ENCODE measurements at places on chromosomes 5 and 9.

DNA sequence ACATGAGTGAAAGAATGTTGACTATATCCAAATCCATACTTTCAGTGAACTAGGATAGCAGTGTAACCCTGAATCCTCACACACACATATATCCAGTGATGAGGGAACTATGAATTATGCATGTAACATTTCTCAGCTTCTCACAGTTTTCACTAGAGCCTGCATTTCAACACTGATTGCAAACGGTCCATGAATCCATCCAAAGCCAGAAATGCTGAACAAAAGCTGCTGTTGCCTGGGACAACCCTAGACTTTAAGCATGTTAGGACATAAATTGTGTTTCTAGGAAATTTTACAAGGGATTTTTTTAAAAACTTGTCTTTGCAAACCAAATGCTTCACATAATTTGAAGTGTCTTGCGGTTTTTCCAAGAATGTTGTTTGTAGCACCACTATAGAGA is 2010.0 kb upstream of the WWC1 start:
- no peak for DNase-seq

- no peak for DNase-seq
Observed at GRCh38 chr9:37407468-37407867, 15.0 kb upstream of the GRHPR start.

- no peak for DNase-seq
Observed at GRCh38 chr9:34386656-34387055, 10.0 kb upstream of the MYORG start.

DNA sequence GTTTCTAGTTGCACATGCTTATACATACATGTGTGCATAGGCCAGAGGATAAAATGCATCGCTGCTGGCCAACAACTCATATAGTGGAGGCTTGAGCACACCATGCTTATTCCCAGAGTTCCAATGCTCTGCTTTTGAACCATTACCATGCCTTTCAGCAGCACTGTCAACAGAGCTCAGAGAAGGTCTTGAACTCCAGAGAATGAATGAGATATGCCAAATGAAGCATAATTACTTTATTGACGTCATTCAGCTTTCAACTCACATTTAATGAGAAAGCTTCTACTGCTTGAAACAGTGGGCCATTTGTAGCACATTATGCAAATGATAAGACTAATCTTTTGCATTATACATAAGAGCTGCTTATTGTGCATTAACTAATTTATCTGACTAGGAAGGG is 765.3 kb upstream of the GRAMD2B start:
- DNase-seq: no peak

- DNase-seq: no peak
Observed at GRCh38 chr5:95969651-95970358, 8.2 kb upstream of the ELL2 start.

GRCh38 chr9:120345379-120345778 is 234.6 kb downstream of the CDK5RAP2 start:
- DNase-seq: no peak

DNA sequence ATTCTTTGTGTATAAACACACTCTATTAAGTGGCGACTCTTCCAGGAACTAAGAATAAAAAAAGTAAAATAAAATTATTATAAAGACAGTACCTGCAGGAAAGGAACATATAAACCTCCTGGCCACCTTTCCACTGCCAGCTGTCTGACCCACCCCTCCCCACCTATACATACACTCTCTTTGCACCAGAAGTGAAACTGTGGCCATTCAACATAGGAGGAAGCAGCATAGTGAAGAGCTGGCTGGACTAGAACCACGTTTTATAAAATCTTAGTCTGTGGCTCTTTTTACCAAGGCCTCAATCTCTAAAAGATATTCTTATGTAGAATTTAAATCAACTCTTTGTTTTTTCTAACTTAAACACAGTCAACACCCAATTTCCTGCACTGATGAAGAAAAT is 289.6 kb downstream of the GABRB2 start:
- DNase-seq: no peak

DNA sequence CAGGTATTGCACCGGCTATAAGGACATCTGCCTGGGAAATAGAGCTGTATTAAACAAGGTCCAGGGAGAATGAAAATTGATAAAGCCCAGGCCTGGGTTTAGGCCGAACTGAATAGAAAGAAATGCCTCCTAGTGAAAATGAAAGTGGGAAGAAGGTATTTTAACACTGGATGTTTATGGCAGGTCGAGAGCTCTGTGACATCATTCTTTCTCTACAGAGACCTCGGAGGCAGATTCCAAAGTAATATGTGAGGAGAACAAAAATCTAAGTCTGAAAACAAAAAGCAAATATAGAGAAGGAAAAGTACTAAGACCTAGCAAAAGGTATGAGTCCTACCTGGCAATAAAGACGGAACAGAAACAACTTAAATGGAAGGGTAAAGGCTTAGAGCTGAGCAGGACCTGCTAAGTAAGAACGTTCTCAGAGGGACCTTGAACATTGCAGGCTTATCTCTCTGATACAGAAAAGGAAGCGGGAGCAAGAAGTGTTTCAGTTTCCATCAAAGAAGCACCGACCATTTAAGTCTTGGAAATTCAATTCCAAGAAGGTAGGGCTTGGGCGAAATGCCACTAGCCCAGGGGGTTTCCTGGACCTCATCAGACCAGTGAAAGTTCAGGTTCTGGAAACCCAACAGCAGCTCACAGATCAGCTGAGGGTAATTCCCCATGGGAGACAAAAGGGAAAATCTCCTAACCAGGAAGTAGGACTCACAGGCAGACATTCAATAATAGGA is 80.0 kb downstream of the SUSD1 start:
- DNase-seq: no peak

- no peak for DNase-seq
Observed at GRCh38 chr5:124283031-124283430, 463.4 kb downstream of the ZNF608 start.

GRCh38 chr5:137607771-137608170 is 108.6 kb upstream of the SPOCK1 start:
- DNase-seq: no peak

DNA sequence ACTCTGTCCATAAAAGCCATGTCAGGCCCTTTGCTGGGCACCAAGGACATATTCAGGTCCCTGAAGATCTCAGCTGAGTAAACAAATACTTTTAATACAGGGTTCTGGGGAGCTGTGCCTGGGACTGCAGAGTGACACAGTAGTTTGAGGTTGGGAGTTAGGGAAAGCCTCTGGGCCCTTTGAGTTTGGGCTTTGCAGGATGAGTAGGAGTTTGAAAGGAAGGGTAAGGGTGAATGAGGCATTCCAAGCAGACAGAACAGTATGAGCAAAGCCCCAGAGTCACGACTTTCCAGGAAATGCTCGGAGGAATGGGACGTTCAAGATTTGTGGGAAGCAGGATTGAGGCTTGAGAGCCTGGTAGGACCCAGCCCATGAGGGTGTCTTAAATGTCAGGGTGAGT is 13.3 kb downstream of the CRB2 start:
- DNase-seq: no peak

- DNase-seq: no peak
Observed at GRCh38 chr5:77842243-77842642, 66.1 kb upstream of the TBCA start.

DNA sequence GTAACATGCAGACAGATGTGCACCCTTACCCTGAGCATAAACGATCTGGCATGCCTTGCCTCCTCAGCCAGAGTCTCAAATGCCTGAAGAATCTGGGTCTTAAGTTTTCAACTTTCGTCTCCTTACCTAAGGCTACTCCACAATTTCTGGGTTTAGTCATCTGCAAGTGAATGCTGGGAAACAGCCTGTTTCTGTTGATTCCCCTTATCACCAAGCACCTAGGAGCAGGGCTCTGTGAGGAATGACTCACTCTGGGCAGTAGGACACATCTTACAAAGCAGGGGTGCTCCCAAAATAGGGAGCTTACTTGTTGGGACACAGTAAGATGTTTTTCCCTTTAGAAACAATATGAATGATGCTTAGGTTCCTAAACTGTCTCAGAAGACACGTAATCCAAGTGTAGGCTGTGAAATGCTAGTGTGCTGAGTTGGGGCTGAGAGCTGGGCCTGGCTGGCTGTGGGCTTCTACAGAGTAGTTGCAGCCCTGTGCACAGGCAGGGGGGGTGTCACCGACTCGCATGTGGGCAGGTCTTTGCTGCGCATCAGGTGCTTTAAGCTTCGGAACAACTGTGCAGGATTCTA is 58.0 kb downstream of the DAP start:
- peak; percentile 28 for DNase-seq

- no peak for DNase-seq
Observed at GRCh38 chr5:34622098-34622400, 34.1 kb upstream of the RAI14 start.

DNA sequence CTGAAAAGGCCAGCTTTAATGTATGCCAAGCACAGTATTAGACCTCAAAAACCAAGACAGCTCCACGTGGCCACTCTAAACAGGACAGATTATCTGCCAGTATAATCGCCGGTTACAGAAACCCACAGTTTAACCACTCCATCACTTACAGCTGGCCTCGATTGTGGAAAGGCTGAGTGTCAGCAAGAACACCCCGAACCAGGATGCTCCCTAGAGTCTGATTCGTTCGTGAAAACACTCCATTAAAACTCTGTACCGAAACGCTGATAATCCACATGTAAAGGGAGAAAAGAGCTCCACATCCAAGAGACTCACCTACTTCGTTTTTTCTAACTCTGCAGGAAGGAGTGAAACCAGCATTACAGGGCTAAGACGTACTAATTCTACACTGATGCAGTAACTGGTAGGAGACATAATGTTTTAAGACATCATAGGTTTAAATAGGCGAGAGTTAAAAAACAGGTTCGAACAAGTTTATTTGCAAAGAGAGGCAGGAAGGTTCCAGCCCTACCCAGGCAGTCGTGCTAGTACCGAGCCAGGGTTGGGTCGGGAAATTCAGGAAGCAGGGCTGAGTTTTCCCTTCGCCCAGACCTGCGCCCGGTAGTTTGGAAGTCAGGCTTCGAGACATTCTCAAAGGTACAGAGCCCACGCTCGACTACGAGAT is 949 bp downstream of the SERINC5 start:
- DNase-seq: no peak

GRCh38 chr5:32017692-32018367 is 156.3 kb downstream of the GOLPH3 start:
- DNase-seq: no peak

DNA sequence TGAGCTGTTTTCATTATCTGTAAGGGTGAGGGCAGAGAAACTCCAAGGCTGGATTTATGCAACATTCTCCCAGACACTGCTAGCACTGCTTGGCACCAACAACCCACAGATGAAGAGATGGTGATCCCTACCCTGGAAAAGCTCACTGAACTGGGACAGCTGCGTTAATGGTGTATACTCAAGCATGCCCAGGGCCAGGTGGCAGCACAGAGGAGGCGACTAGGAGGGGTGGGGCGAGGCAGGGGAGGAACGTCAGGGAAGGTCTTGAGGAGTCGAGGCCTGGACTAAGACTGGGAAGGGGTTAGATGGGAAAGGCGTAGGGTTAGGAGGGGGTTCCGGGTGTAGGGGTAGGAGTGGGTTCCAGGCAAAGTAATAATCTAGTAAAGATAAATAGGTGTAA is 73.1 kb upstream of the TBC1D9B start:
- no peak for DNase-seq

- no peak for DNase-seq
Observed at GRCh38 chr5:64165160-64165499, 513 bp upstream of the RNF180 start.

DNA sequence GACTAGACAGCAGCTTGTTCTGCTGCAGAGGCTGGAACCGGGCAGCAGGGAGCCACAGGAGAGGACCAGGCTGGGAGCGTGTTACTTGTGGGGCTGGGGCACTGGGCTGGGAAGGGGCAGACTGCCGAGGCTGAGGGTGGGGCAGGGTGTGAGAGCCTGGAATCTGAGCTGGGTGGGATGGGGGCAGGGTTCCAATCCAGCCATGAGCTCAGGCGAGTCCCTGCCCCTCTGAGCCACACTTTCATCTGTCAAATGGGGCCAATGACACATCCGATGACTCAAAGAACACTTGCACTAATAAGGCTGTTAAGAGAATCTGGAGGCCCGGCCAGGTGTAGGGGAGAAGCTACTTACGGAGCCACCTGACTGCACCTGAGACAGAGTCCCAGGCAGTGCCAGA is 18.7 kb upstream of the WDR38 start:
- peak; percentile 59 for DNase-seq

DNA sequence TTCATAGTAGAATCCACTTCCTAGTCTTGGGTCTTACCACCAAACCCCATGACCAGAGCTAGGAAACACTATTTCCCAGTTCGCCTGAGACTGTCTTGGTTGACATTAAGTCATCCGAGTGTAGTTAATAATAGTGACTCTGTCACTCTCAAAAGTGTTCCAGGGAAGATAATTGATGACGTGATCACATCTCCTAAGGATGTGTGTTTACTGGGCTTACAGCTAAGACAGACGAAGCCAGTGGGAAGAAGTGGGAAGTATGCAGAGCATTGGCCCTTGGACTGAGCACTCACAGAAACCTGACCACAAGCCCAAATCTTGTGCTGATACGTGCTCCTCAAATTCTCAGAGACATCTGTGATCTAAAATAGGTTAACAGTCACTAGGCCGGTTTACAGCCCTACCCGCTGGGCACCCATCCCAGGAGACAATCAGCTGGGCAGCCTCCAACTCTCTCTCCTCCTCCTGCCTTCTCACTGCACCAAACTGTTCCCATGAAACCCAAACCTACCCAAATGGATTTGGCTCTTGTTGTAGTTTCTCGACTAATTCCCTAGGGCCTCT is 316.6 kb downstream of the TLE1 start:
- no peak for DNase-seq

- DNase-seq: no peak
Observed at GRCh38 chr9:26169708-26170107, 491.5 kb upstream of the TUSC1 start.

DNA sequence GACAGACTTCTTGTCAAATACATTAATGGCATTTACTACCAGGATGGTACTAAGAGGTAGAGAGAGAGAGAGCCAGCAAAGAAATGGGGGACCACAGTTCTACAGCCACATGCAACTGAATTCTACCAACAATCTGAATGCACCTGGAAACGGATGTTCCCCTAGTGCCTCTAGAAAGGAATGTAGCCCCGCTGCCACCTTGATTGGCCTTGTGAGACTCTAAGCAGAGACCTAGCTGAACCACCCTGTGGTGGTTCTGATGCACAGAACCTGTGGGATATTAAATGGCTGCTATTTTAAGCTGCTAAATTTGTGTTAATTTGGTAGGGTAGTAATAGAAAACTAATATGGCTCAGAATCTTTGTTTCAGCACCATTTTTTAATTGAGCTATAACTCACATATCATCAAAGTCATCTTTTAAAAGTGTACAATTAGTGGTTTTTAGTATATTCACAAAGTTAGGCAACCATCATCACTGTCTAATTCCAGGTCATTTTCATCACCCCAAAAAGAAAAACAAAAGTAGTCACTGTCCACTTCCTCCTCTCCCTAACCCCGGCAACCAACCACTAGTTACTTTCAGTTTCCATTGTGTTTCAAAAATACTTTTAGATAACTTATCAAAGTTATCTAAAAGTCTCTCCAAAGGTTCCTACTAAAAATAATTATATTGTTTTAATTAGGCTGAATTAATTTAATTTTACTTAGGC is 51.7 kb downstream of the CPLANE1 start:
- no peak for DNase-seq

GRCh38 chr9:96135076-96135752 is 166.8 kb downstream of the HSD17B3 start:
- no peak for DNase-seq
